ENCODE measurements at places on chromosomes 13 and 19. TPM values are rescaled to one million over a fixed set of nuclear protein-coding genes. Genes with fewer than 3 reads are reported as not detected.

Gene HS6ST3
- total RNA-seq: 0.06 TPM

Gene DCT
- 0.26 TPM for total RNA-seq

Gene SSBP4
- 63.3 TPM for total RNA-seq

Gene ATP8B3
- total RNA-seq: 0.80 TPM

Gene IER2
- 229 TPM for total RNA-seq

Gene ZNF837
- total RNA-seq: 0.48 TPM

Gene FBXO17
- 28.4 TPM for total RNA-seq

Gene SAFB2
- 64.6 TPM for total RNA-seq

Gene NALCN
- total RNA-seq: 0.19 TPM

Gene UGGT2
- total RNA-seq: 32.4 TPM

GRCh38 chr13:50908371-50908770, 1.2 kb upstream of the RNASEH2B start:
- DNase-seq: no peak

GRCh38 chr19:5826531-5827341, 12.8 kb downstream of the FUT6 start:
- DNase-seq: no peak

DNA sequence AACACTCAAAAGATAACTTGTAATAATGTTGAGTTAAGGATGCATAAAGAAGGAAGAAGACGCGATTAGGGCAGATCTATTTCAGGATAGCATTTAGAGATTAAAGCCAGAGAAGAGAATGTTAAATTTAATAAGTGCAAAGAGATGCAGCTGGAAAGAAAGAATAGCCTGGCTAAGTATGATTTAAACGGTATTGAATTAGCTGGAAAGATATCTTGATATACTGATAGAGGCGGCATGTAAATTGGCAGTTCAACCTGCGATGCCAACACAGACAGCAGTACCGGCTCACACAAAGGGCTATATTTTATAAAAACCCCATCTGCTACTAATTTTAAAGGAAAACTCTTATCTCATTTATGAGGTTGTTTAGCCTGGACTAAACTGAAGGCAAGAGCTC, 121.4 kb downstream of the ENOX1 start:
- no peak for DNase-seq

GRCh38 chr19:14413693-14414181, 5.4 kb downstream of the DDX39A start:
- no peak for DNase-seq

GRCh38 chr19:48064509-48064908, 20.6 kb upstream of the CABP5 start:
- DNase-seq: no peak

- DNase-seq: no peak
Measured at GRCh38 chr19:7440188-7440975, 48.5 kb downstream of the PEX11G start.

DNA sequence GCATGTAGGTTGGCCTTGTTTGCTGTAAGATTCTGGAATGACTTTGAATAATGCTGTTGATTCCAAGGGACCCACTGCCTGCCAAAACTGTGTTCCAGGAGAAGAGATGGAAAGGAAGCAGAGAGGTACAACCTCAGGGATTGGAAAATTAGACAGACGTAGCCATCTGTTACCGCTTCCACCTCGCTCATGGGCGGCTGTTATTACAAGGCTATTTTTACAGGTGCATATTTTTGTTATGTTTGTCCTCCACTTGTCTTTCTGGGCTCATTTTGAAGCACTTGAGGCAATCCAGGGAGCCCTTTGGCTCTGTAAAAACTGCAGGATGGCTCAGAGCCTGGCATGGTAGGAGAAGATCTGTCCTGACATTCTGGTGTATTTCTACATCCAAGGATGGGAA, 276.4 kb upstream of the TMTC4 start:
- DNase-seq: no peak

DNA sequence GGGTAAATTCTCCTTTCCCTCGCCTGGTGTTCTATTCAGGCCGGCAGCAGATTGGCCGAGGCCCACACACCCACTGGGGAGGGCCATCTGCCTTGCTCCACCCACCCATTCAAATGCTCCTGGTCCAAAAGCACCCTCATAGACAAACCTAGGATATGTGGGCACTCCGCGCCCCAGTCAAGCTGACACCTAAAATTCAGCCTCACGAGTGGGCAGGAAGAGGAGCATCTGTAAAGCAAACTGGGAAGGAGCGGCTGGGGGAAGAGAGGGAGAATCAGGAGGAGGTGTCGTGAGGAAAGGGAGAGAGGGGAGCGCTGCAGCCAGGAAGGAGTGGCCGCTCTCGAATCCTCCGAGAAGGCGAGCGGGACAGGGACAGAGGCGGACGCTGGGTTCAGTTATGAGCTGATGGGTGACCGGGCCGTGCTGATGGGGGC, 136.9 kb downstream of the USP12 start:
- DNase-seq: peak; percentile 86

DNA sequence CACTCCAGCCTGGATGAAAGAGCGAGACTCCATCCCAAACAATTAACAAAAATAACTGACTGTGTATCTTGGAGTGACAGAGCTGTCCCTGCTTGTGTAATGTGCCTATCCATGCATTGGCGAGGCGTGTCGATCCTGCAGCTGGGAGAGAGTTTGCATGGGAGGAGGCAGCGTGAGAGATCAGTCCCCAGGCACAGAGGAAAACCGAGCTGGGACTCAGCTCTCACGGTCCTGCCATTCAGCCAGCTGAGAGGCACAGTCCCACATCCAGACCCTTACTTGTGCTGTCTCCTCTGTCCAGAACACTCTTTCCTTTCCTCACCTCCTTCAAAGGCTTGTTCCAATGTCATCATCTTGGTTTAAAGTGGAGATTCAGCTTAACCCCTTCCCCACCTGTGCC, 11.9 kb upstream of the SULT2B1 start:
- no peak for DNase-seq

GRCh38 chr13:40231311-40231710, 435.1 kb downstream of the FOXO1 start:
- no peak for DNase-seq

DNA sequence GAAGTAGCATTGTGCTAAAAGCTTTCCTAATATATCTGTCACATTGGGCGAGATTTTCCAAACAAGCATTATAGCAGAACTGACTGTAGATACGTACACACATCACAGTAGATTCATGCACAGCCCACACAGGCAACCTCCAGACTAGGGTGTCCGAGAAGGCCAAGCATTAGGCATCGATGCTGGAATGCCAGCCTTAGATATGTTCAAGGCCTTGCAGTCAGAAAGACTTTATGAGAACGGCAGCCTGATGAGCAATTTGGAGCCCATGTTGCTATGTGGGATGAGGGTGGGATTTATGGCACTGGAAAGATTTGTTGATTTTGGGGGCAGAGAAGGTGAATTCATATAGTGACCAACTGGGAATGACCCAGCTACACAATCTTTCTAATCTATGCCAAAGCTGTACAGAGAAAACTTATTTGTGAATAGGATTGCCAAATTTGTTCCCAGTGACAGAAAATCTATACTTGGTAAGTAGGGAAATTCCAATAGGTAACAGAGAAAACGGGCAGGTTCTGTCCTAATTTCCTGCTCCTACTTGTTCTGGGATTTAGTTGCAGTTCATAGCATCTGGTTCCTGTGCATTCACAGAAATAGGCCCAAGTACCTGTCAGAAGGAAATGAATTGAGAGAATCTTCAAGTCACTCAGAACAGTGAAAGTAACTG, 31.0 kb upstream of the SPRY2 start:
- DNase-seq: no peak

DNA sequence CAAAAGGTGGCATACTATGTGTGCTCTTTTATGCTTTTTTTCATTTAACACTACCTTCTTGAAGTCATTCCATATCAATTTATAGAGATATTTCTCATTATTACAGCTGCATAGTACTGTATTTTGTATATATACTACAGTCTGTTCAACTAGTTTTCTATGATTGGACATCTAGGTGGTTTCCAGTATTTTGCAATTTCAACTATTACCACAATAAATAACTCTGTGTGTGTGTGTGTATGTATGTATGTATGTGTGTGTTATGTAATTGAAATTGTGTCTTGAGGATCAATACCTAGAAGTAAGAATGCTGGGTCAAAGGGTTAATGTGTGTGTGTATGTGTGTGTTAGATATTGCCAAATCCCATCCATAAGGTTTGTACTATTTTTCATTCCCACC, 7.0 kb downstream of the LPAR6 start:
- DNase-seq: no peak

DNA sequence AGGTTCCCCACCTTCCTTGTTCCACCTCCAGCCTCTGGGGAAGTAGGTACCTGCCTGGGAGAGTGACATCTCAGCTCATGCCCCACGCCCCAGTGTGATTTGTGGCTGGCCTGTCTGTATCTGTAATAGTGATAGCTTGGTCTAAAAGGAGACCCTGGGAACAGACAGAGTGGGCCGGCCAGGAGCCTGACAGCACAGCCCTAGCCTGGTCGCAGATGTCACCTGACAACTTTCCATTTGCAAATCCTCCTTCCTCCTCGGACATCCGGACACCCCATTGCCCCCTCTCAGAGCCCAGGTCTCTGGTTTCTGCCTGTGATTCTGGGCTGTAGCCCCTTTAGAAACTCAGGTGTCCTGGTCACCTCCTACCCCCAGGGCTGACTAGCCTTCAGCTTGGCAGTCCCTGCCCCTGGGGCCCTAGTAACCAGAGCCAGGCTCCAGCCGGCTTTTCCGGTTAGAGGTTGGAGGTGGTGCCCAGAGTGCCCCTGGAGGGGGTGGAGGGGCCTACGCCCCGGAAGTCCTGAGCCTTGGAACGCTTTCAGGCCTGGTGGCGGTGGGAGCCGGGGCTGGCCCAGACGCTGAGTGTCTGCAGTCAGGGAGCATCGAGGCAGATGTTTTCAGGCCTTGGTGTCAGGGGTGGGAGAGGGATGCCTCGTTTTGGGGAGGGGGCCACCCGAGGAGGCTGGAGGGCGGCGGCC, 6.5 kb downstream of the LRRC8E start:
- no peak for DNase-seq

- DNase-seq: no peak
Measured at GRCh38 chr13:24232474-24232873, 72.0 kb downstream of the SPATA13 start.

DNA sequence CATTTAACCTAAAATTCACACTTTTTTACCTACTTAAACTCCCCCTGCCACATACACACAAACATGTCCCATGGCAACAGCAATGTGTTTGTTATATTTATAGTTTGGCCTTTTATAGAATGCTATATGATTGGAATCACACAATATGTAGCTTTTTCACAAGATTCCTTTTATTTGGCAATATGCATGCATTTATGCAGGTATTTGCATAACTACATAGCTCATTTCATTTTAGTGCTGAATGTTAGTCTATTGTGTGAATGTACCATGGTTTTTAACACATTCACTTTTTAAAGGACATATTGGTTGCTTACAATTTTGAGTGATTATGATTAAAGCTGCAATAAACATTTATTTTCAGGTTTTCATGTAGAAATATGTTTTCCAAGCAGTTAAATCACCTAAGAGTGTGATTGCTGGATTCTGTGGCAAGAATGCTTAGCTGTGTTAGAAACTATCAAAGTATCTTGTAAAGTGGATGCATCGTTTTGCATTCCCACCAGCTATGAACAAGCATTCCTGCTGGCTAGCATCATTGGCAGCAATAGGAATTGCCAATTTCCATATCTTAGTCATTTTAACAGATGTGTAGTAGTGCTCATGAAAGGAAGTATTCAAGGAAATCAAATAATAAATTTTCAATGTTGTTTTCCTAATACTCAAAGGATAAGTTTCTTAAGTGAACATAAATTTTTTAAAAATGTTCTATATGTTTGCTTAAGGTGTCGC, 557.0 kb downstream of the SLITRK1 start:
- DNase-seq: no peak

- DNase-seq: peak; percentile 93
Measured at GRCh38 chr19:12757544-12758274, 6.1 kb downstream of the BEST2 start.

- DNase-seq: no peak
Measured at GRCh38 chr19:21883516-21883915, 47.5 kb upstream of the ZNF43 start.

DNA sequence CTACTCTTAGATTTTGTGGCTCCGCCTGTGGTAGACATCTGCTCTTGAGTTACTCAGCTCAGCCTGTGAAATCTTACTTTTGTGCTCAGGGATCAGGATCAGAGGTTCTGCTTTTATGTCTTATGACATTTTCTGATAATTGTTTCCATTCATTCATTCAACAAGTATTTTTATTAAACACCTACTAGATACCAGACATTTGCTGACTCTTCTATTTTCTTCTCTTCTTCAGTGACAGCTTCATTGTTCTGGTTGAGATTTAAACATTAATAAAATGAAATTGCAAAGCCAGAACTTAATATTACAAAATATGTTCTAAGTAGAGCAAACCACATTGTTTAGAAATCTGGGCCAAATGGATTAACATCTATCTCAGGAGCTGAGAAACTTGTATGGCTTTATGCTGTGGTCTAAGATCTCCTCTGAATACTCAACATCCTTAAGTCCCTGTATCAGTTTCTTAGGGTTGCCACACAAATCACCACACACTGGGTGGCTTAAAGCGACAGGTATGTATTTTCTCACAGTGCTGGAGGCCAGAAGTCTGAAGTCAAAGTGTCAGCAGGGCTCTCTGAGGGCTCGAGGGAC, 15.8 kb upstream of the MICU2 start:
- no peak for DNase-seq

GRCh38 chr19:5628461-5628860, 5.6 kb downstream of the SAFB start:
- no peak for DNase-seq

All from mesenteric fat pad (tissue), 1 donor.